ENCODE measurements at places on chromosomes 6 and 20. TPM values are rescaled to one million over a fixed set of nuclear protein-coding genes. Genes with fewer than 3 reads are reported as not detected.
A peak's percentile ranks its signal among the peaks of the same experiment; 100 is the strongest.

Gene VSX1
- 0.23 TPM for total RNA-seq

DNA sequence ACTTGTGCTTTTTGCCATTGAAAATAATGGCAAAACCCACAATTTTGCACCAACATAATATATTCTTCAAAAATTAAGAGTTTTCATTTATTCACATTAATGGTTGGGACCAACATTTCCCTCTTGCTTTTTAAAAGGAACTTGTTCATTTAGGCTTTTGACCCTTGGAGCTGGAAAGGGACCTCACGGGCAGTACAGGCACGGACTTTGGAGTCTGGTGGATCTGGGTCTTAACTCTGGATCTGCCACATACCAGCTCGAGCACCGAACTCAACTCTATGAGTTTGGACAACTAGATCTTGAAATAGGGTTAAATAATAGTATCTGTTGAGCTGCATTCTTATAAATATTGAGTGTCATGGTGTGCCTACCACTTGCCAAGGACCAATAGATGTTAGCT lies 37.2 kb downstream of the AFDN start:
- no peak for DNase-seq
- H3K27ac ChIP-seq = peak overlapping the region; percentile 22
- H3K36me3 ChIP-seq = peaks cover 14% of the 10 kb centered on the region
- no peak overlapping the region for H3K4me3 ChIP-seq
- H3K4me1 ChIP-seq = peaks cover 61% of the 10 kb centered on the region

DNA sequence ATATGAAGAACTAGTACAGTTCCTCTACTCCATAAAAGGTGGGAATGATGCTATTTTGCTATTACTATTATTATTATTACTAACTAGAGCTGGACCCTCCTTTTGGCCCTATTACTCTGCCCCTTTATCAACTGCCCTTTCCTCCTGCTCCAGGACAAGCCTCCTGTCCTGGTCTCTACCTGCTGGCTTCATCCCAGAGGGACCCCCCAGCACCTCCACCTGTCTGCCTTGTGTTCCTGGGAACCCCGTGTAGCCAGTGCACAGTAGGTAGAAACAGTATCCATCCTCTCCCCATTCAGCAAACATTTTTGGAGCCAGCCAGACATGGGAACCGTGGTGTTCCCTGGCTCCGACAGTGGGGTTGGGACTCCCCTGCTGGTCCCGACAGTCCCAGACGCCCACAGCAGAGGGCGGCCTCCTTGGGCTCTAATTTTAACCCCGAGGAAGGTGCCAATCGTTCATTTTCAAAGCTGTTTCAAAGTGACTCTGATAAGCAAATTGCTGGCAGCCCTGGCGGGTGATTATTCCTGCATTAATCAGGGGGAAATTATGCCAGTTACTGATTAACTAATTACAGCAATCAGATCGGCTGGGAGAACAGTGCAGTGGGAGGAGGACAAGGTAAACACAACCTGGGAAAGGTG lies 44.2 kb upstream of the MDGA1 start:
- no peaks in the 10 kb centered on the region for H3K36me3 ChIP-seq
- H3K4me3 ChIP-seq = 0 out of 2 replicates have a peak overlapping the region, but pooled peaks have one; percentile 14
- DNase-seq = peak; percentile 64
- H3K4me1 ChIP-seq = peaks cover 8% of the 10 kb centered on the region
- H3K27ac ChIP-seq = no peak overlapping the region

- no peaks in the 10 kb centered on the region for H3K36me3 ChIP-seq
- no peaks in the 10 kb centered on the region for H3K27me3 ChIP-seq
- H3K4me3 ChIP-seq = no peak overlapping the region
- no peaks in the 10 kb centered on the region for H3K4me1 ChIP-seq
- H3K27ac ChIP-seq = no peak overlapping the region
Observed at GRCh38 chr6:74409447-74409846, 713.4 kb downstream of the CD109 start.

DNA sequence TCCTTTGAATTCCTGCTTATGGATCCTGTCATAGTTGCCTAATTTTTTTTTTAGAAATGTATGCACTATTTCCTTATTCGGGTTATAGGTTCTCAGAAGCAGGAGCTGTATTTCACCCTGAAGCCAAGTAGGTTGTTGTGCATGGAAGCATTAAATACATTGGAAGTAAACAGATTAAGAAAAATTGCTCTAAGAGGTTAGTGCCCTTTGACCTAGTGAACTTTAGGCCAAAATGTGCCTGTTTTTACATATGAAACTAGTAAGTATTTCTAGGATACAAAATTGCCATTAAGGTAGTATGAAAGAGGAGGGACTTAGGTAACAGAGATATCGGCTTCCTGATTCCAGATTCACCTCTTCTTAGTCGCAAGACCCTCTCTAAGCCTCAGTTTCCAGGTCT lies 377.9 kb downstream of the SYNE1 start:
- peaks cover 18% of the 10 kb centered on the region for H3K36me3 ChIP-seq
- H3K27me3 ChIP-seq = no peaks in the 10 kb centered on the region
- no peaks in the 10 kb centered on the region for H3K4me1 ChIP-seq
- DNase-seq = no peak

DNA sequence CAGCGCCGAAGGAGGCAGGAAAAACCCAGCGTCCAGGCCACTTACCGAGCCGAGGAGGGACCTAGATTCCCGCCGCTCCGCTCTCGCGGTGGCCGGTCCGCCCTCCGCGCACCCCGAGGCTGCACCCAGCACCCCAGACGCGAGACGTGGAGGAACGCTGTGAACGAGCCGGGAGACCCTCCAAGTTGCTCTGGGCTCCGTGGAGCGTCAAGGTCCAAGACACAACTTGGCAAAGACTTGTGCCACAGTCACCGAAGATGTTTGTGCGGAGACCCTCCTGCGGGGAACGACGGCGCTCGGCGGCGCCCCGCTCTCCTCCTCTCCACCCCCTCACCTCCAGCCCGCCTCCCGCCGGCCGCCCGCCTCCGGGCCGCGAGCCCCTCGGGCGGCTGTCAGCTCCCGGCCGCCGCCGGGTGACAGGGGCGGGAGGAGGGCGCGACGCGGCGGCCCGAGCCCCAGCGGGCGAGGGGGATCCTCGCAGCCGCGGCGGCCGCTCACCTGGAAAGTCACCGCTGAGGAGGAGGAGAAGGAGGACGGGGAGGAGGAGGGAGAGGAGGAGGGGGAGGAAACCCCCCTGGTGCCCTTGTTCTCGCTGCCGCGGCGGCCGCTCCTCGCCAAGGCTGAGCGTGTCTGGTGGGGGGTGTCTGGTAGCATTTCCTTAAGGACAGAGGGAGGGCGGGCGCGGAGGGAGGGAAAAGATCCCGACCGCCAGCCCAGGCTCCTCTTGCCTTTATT lies 637 bp upstream of the HIVEP2 start:
- H3K4me1 ChIP-seq = peaks cover 49% of the 10 kb centered on the region
- H3K4me3 ChIP-seq = peak overlapping the region; percentile 84
- H3K27me3 ChIP-seq = peaks cover 10% of the 10 kb centered on the region
- H3K27ac ChIP-seq = peak overlapping the region; percentile 95
- H3K36me3 ChIP-seq = no peaks in the 10 kb centered on the region

GRCh38 chr6:16654701-16655100 lies 106.6 kb downstream of the ATXN1 start:
- H3K27ac ChIP-seq = no peak overlapping the region
- H3K36me3 ChIP-seq = no peaks in the 10 kb centered on the region
- H3K4me3 ChIP-seq = no peak overlapping the region
- no peaks in the 10 kb centered on the region for H3K27me3 ChIP-seq

Measured in WTC11 (cell line).